ENCODE measurements at places on chromosomes 4 and X.

DNA sequence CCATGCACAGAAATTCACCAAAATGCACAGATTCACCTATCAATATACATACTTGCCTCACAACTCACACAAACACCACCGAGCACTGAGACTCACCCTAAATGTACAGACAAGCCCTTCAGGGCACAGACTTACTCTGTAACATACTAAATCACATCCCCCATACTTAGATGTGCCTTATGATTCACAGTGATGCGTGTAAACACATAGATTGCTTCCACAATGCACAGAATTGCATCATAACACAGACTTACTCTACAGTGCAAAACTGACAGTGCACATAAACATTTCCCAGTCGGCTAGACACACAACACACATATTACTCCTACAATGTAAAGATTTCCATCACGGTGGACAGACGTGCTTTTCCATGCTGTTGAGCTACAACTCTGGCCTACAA is 6.2 kb downstream of the LINC00632 start:
- no peak for DNase-seq

DNA sequence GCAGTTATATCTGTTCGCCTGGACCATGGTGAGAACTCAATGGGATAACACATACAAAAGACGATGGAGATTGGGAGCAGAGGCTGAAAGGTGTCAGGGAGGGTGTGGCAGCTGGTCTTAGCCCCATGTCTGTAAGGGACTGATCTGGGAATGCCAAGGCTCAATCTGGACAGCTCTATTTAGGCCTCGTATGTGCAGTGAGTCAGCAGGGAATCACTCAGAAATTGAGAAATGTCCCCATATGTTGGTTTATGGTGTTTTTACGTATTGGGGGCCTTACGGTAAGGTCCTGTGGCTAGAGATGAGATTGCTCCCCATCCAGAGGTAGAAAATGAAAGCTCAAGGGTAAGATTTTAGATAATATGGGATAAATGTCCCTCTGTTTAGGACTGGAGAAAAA is 71.4 kb upstream of the TTC29 start:
- no peak for DNase-seq

DNA sequence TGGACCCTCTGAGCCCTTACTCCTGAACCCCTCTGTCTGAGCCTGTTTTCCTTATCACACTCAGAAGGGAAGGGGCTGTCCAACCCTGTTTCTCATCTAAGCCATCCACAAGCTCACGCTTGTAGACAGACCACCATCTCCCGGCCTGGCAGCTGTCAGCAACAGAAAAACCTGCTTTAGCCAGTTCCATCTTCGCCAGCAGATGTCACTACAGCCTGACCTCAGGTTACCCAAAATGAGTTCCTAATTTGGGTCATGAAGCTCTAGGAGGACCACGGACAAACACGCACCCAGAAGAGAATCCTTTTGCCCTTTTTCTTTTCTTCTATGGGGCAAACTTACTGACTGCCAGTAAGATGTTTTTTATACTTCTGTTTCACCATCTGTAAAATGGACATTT is 445.4 kb downstream of the BCOR start:
- no peak for DNase-seq

- no peak for DNase-seq
These were observed 47.9 kb downstream of the TEX13B start for GRCh38 chrX:107934262-107934661.

GRCh38 chr4:184506527-184507121 is 32.3 kb upstream of the IRF2 start:
- peak; percentile 36 for DNase-seq

- DNase-seq, result no peak
These were observed 3.4 kb downstream of the MAML3 start for GRCh38 chr4:140150636-140150885.

Measured in activated naive CD8-positive, alpha-beta T cell treated with anti-CD3 and anti-CD28 coated beads for 36 hours (primary cell).